NCI-H1694 (cell line): ENCODE measurements at places on chromosomes 13 and 19.
A peak's percentile ranks its signal among the peaks of the same experiment; 100 is the strongest.

DNA sequence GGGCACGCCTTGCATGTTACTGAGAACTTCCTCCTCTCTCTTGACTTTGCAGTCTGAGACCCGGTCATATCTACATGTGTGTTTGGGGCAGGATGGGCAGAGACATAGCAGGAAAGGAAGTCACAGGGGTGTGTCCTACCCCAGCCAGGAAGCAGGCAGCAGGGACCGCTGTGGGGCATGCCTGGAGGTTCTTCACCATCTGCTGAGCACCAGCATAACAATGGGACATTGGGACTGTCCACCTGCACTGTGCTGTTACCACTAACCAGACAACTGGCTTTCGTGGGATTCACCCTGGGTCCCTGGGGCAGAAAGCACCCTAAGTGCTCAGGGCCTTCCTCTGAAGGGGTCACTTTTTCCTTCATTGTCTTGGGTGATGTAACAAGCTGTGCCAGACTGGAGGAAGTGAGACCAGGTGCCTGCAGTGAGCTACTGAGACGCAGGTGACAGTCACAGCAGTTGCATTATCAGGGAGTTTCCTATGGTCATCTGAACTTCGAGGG, 2.6 kb upstream of the HAUS5 start:
- DNase-seq = no peak

- DNase-seq = no peak
These were observed 7.1 kb upstream of the ACTL9 start for GRCh38 chr19:8705742-8706141.

DNA sequence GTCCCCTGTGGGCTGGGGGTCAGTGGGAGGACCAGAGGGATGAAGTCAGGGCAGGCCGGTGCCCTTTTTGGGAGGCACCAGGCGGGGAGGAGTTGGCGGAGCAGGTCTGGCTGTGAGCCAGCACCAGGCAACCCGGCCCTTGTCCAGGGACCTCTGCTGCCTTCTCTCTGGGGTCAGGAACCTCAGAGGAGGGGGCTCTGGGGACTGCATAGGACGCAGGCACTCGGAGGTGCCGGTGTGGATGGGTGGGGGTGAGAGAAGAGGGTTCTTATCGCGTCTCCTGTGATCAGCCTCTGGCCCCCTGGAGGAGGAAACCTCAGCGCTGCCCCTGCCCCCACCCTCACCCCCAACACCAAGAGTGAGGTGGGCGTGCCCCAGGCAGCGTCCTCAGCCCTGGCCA, 16.5 kb downstream of the DPF1 start:
- DNase-seq = no peak

GRCh38 chr13:24027494-24027893, 130.2 kb upstream of the C1QTNF9B start:
- DNase-seq = no peak

DNA sequence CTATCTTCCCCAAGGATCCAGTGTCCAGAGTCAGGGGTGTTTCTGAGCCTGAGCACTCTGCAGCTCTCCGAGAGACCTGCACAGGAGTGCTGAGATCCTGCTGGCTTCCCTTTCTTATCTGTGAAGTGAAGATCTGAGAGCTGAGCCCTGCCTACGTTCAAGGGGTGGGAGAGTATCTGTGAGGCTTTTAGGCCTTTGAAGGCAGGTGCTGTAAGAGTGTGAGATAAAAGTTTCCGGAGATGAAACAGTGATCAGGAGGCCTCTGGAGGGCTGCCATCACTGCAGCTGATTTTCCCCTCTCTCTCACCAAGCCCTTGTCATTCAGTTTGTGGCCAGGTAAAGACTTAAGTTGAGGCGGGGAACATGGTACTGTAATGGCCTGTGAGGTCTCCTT, 83.1 kb downstream of the AKAP11 start:
- DNase-seq = no peak

DNA sequence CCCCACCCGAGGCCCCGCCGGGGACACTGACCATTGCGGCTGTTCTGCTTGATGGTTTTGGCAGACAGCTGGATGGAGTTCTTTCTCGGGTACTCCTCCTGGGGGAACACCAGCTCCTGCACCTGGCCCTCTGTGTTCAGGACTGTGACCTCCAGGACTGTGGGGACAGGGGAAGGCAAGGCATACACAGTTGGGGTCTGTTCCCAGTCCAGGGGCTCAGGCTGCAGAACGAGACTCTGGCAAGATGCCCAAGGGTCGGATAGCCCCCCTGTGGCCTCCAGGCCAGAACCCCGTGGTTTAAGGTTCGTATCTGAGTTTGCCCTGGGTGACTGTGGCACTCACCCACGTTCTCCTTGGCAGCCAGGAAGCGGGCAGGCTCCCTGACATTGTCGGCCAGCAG, 22.7 kb upstream of the ASF1B start:
- DNase-seq = no peak

DNA sequence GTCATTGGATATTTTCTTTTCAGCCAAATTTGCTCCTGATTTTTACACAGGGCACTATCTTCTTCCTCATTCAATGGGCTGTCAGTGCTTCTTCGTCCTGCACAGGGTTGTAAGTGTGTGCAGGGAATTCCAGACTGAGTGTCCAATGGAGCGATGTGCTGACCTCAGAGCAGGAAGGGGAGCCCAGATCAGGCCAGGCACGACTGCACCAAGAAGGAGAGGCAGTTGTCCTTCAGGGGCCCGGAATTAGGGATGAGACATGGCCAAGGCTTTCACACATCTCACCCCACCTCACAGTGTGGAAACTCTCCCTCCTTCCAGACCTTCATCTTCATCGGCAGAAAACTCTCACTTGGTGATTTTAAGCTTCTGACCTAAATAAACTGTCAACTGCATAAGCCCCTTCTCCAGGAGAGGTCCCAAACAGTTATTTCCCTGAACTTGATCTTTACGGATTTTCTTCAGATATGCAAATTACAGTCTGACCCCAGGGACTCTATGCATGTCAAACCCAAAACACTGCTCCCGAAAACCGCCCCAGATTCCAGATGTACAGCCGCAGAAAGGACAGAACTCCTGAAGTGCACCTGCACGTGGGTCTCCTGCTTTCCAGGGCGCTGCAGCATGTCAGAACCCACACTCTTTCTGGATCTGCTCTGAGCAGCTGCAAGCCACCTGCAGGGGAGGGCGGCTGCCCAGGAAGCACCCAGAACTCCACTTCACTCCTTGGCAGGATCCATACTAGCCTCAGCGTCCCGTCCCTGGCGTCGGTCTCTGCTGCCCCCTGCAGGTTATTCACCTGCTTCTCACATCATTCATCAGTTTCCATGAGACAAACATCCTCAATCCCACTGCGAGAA, 625 bp upstream of the ZNF20 start:
- peak; percentile 4 for DNase-seq

DNA sequence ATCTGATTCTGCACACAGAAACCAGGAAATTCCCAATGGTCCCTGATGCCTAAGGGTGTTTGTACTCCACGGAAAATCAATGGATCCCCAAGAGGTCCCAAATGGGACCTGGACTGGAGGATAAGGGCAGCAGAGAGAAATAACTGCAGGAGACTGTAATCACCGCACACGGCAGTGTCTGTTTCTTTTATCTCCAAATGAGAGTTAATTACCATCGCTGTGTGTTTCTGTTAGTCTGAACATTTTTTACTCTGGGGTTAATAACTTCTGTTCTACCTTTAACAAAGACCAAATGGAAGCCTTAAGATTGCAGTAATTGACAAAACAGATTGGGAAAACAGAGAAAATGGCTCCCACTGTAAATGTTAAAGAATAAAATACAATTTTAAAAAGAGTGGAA, 320.9 kb downstream of the DCLK1 start:
- no peak for DNase-seq

DNA sequence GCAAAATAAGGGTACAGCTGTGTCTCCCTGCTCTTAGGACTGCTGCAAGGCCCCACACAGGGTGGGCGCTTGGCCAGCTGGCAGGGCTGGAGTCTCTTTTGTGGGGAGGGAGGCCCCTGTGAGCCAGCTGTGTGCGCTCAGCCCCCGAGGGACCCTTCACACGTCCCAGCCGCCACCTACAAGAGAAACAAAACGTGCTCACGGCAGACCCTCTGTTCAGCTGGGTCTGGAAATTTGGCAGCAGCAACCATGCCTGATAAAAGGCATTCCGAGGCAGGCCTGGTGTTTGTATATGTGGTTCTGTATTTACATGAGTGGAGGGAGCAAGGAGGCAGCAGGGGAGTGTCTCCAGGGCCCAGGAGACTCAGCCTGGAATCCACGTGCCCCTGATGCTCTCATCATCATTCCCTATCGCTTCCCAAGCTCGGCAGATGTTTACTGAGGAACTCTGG, 49.7 kb downstream of the CRTC1 start:
- DNase-seq = peak; percentile 79

DNA sequence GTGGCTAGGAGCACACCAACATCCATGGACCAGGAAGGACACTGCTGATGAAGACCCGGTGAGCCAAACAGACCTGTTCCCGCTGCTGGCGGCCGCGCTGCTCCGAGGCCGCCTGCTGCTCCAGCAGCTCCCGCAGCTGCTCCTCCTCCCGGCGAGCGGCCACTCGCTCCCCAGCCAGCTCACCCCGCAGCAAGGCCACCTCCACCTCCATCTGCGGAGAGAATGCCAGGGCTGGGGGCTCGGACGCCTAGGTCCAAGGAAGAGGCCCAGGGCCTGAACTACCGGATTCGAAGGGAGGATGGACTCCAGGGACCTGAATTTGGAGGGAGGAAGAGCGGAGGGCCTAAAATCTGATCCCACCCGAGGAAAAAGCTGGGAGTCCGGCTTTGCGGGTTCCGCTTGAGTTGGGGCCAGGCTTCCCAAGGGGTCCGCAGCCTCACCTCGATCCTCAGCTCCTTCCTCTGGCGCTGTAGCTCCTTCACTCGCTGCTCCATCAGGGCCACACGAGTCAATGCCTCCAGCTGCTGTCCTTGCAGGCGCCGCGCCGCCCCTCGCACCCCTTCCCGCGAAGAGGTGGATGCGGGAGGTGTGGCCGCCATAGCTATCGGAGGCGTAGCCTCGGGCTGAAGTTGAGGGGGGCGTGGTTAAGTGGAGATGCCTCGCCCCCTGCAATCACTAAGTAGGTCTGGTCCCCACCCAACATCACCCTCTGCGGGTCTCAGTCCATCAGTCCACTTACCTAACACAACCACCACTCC, 2.7 kb downstream of the PHLDB3 start:
- DNase-seq = no peak

DNA sequence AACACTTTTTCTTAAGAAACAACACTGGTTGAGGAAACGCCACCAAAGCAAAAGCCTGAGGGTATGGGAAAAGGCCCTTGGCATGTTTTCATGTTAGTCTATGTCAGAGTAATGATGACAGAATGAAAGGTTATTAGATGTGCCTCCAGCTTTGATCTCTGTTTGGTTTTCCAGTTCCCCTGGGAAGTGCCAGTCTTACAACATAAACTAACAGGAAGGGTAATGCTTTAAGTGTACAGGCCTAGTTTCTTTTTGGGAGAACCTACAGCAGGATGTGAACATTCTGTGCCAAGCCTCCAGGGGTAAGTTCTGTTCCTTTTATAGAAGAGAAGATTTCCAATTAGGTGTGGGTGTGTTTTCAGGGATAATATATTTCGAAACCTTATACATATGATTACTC, 121.7 kb downstream of the FNDC3A start:
- no peak for DNase-seq

DNA sequence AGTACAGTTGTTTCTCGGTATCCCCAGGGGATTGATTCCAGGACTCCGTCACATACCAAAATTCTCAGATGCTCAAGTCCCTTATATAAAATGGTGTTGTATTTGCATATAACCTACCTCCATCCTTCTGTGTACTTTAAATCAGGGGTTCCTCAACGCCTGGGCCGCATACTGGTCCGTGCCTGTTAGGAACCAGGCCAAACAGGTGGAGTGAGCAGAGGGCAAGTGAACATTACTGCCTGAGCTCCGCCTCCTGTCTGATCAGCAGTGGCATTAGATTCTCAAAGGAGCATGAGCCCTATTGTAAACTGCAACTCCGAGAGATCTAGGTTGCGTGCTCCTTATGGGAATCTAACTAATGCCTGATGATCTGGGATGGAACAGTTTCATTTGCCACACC, 42.2 kb upstream of the KCTD4 start:
- no peak for DNase-seq

DNA sequence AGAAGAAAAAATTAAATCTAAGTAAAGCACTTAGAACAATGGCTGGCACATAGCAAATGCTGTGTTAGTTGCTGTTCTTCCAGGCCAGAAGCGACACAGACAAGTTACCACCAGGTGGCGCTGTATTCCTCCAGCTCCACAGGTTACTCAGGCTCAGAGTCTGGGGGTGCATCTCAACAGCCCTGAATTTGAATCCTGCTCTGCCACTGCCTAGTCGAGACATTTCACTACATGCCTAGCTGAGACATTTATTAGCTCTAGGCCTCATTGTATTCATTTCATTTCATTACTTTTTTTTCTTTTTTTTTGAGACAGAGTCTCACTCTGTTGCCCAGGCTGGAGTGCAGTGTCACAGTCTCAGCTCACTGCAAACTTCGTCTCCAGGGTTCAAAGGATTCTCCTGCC, 16.4 kb upstream of the CYP2B6 start:
- peak; percentile 21 for DNase-seq

DNA sequence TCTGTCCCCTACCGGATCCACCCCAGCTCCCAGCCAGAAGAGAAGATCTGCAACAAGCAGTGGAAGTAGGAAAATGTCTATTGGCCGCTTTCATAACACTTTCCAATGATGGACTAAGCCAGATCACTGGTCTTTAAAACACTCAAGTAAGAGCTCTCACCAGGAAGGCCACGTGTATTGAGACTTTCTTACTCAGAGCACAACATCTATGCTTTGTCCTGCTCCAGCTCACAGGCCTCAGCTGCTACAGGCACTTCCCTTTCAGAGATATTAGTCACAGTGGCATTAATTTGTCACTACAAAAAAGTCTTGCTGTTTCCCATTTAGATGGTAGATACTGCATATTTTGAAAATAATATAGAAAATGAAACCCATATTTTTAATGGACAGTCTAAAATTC, 164.2 kb downstream of the ABCC4 start:
- no peak for DNase-seq

DNA sequence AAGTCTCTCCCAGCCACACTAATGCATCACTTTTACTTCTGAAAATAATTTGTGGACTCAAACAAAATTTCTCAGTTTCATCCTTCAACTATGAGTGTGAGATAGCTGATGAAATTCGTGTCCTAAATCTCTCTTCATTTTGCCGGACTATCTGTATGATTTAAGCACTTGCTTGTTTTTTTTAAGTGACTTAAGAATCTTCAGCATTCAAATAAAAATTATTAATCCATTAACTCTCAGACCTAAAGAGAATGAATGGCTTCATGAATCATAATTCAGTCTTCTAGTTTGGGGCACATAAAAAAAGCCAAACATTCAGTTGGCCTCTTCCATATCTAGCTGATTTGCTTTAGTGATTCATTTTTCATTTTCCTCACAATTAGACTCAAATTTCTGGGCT, 579.5 kb downstream of the DCT start:
- DNase-seq = no peak

GRCh38 chr13:95603887-95604555, 40.5 kb downstream of the DZIP1 start:
- DNase-seq = peak; percentile 36

GRCh38 chr13:112053744-112054615, 13.0 kb upstream of the SOX1 start:
- DNase-seq = no peak

DNA sequence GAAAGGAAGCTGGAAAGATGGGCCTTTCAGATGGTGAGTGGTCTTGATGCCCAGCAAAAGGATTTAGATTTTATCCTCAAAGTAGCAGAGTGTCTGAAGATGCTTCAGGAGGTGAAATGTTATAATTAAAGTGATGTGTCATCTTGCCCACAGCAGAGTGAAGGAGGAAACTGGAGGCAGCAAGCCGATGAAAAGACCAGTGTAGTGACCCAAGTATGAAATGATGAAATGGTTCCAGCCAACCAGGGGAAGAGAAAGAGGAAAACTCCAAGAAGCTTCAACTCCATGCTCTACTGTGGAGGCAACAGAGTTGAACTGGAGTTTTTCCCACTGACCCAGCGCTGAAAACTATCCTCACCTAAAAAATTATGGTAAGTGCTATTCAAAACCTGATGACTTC, 66.7 kb downstream of the FOXO1 start:
- no peak for DNase-seq
